ENCODE measurements at places on chromosomes 11 and 22.

DNA sequence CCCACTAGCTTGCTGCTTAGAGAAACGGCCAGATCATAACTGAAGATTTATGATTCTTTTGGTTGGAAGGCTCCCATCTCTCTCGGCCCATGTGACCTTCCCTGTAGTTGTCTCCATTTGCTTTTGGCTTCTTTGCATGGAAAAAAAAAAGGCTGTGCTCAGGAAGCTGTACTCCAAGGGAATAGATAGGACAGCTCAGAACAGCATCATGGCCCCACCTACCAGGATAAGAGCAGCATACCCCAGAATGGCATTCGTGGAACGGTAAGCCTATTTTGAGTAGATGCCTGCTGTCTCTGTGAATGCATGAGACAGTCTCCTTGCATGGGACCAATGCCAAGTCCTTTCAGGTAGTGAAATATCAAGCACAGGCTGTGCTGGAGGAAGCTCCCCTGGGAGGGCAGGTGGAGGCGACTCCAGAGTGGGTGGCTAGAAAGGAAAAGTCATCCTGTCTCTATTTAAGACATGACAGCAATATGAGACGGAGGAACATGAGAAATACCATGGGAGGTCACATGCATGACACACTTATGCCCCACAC is 94.1 kb upstream of the AMOTL1 start:
- DNase-seq = no peak

GRCh38 chr11:34840736-34841386 is 75.3 kb downstream of the APIP start:
- DNase-seq = peak; percentile 16

DNA sequence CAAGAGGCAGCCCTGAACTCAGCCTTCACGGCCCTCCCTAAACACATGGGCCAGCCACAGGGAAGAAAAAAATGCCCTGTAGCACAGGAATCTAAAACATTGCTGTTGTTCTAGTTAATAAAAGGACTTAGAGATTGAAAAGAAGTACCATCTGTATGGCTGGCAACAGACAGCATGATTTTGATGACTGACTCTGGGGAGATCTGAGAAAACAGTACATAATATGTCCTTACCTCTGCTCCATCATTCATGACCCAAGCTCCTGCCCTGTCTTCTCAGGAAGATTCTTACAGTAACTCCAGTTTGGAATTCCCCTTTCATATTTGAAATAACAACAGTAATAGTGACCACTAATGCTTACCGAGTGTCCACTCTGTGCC is 244.2 kb downstream of the ETS1 start:
- no peak for DNase-seq

DNA sequence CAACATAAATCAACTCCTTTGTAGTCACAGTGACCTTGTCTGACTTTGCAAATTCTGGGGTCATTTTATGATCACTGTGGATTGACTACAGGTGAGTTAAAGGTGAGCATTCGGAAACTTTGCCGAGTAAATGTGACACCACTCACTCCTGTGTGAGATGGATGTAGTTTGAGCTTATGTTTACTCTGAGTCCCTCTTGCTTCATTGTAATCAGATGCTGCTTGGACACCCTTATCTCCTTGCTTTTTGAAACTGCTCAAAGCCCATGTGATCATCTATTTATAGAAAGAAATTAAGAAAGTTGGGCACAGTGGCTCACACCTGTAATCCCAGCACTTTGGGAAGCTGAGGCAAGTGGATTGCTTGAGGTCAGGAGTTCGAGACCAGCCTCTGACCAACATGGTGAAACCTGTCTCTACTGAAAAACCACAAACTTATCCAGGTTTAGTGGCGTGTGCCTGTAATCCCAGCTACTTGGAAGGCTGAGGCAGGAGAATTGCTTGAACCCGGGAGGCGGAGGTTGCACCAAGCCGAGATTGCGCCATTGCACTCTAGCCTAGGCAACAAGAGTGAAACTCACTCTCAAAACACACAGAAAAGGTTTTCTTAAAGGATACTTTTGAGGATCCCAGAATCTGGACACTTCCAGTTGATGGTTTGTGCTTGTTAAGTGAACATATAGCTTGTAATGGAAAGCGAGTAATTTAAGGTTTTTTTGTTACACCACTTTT is 7.2 kb downstream of the FAM118A start:
- no peak for DNase-seq

DNA sequence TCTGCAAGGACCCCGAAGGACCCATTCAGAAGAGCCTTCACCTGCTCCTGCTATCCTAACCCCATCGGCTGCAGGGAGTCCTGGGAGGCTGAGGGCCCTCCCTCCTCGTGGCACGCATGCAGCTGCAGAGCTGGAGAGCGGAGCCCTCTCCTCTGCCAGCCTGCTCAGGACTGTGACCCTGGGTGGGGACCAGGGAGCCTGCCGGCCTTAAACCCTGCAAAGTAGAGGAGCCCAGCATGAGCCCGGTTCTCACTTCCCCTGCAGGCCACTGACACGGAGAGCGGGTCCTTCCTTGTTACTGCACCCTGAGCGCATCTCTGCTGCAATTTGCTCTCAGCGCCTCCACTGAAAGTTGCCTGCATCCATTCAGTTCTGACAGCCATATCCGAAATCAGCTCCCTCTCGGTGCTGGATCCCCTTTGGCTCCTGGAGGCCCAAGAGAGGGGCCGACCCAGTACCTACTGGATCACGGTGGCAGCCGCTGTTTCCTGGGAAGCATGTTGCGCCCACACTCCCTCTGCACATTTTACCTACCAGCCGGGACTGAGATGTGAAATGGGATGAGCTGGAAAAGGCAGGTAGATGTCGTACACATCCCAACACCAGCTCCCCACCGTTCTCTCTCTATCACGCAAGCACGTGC is 312.1 kb downstream of the NTM start:
- no peak for DNase-seq

- DNase-seq = peak; percentile 86
Observed at GRCh38 chr22:30005213-30005857, 74.9 kb upstream of the HORMAD2 start.

GRCh38 chr11:84212468-84213390 is 926.6 kb upstream of the CCDC90B start:
- no peak for DNase-seq

- DNase-seq = peak; percentile 38
Observed at GRCh38 chr11:62400760-62401159, 18.1 kb upstream of the SCGB1A1 start.

- no peak for DNase-seq
Observed at GRCh38 chr11:27387362-27387761, 24.3 kb upstream of the CCDC34 start.

GRCh38 chr11:86508604-86509587 is 134.2 kb downstream of the CCDC81 start:
- DNase-seq = no peak

- DNase-seq = no peak
Observed at GRCh38 chr22:23180893-23181720, 798 bp downstream of the BCR start.

GRCh38 chr11:46200537-46201281 is 76.8 kb upstream of the CREB3L1 start:
- DNase-seq = no peak

DNA sequence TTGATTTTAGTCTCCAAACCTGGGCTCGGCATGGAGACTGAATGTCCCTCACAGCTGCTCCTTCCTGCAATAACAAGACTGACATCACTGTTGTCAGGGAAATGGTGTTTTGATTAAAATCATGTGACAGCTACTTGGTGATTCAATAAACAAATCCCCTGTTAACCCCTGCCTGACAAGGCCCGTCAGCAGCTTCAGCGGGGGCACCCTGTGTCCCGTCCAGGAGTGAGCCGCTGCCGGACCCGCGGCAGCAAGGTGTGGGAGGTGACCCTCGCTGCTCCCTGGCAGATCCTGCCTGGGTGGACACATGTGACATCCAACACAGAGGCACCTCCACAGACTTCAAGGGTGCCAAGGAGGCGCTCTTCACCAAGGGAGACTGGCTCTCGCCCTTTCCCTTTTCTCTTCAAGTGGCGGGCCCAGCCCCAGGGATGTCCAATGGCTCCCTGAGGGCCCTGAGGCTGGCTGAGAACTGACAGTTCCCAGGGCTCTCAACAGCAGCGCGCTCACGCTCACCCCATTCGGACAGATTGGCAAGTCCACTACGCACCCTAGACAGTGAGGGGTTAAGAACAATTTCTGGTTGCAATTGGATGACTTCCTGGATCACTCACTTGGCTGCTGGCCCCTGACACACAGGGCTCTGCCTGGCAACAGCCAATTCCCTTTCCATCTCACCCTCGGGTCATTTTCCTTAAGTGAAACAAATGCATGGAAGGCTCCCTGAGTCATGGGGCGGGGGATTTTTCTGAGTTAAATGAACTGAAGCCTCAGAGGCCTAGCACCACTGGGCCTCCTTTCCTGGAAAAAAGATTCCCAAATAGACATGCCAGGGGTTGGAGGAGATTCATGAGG is 30.7 kb downstream of the PPP2R1B start:
- peak; percentile 94 for DNase-seq

- DNase-seq = no peak
Observed at GRCh38 chr22:46139895-46140350, 10.4 kb upstream of the PPARA start.

DNA sequence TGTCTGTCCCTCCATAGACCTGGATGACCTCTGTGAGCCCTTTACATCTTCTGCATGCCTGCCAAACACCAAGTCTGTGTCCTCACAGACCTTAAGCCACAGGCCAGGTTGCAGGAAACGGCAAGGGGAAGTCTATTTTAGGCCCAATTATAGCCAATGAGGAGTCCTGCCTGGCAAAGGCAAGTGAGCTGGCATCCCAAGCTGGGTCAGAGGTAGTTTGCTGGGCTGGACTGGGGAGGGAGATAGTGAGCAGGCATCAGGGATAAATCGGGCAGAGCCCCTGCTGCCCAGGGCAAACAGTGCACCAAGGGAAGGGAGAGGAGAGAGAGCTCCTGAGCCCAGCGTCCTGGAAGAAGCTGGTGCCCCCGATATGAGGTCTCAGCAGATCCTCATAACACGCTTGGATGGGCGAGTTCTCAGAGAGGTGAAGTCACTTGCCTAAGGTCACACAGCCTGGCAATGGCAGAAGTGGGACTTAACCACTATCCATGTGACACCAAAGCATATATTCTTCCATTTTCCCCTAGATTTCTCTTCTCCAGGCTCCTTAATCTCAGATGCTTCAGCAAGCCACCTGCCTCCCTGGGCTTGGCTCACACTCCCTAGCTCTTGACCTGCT is 3.7 kb upstream of the RELT start:
- DNase-seq = no peak

- DNase-seq = no peak
Observed at GRCh38 chr11:73660497-73661034, 14.2 kb downstream of the PLEKHB1 start.

- no peak for DNase-seq
Observed at GRCh38 chr11:16968196-16968595, 46.0 kb downstream of the PLEKHA7 start.

GRCh38 chr22:35663371-35663770 is 15.1 kb downstream of the APOL6 start:
- DNase-seq = no peak

GRCh38 chr22:41913040-41913719 is 1.7 kb downstream of the SHISA8 start:
- no peak for DNase-seq

- no peak for DNase-seq
Observed at GRCh38 chr11:58127350-58127749, 2.0 kb upstream of the OR9I1 start.

Data from cerebellar cortex (tissue), 1 donor.